Fibroblast of upper back skin (primary cell): ENCODE measurements at places on chromosomes 2 and 18.
A peak's percentile ranks its signal among the peaks of the same experiment; 100 is the strongest.

- DNase-seq, result peak; percentile 5
Measured at GRCh38 chr2:27494944-27495554, at the start of gene FNDC4. TSS of gene FNDC4 (minus strand) at chr2:27495200. CDS start at chr2:27494679, 521 bp downstream.

GRCh38 chr2:32506446-32506845, 121.4 kb upstream of the TTC27 start:
- no peak for DNase-seq

- DNase-seq, result no peak
Measured at GRCh38 chr18:2672872-2673271, 17.3 kb downstream of the SMCHD1 start.

DNA sequence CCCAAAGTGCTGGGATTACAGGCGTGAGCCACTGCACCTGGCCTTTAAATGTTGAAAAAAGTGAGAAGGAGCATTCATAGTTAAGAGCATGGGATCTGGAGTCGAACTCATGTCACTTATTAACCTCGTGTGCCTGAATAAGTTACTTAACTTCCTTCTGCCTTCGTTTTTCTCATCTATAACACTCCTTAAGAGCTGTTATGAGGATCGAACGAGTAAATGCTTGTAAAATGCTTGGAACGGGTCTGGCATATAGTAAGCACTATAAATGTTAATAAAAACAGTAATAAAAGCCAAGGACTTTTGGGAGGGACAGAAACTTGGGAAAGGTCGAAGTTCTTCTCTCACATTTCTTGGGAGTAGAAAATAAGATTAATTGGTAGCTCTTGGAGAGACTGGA, 40.8 kb downstream of the RAB10 start:
- DNase-seq, result no peak

DNA sequence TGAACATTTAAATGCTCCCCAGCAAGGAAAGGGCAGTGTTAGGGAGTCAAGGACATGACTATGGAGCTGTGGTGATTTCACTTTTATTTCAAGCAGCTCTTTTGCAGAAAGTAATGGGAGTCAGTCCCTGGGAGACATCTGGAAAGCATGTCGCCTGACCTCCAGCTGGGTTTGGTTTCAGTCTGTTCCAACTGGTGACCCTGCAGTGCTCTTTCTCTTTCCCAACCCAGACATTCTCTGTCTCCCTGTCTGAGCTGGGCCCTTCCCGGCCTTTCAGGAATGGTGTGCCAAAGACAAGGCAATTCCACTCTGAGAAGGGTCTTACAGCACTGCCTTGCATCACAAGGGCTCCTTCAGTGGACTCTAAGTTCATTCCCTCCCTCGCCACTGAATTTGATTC, 323.2 kb downstream of the OSR1 start:
- peak; percentile 89 for DNase-seq

DNA sequence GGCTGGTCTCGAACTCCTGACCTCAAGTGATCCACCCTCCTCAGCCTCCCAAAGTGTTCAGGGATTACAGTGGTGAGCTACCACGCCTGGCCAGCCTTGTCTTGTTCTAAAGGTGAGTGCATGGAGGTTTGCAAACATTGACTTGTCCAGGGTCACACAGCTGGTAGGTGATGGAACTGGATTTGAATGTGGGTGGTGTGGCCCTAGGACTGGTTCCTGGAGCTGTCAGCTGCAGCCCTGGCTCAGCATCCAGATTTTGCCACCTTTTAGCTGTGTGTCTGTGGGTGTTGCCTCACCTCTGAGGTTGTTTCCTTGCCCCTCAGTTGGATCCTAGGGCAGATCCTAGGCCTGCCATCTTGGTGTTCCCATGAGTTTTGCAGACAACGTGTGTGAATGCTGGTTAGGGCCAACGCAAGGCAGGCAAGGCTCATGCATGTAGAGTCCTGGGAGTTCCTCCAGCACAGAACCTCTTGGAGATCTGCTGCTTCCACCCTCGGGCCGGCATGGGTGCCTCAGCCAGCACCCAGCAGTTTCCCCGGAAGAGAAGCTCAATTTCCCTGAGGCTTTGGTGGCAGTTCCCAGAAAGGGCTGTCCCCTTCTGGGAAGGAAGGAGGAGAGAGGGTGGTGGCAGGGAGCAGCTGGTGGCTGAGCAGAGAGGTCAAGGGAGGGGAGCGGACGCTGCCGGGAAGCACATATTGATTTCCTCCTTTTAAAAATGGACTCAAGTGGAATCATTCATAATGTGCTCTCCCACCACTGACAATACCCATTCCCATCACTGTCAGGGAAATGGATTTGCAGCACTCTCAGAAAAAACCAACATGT, 127.6 kb upstream of the HS6ST1 start:
- DNase-seq, result no peak

DNA sequence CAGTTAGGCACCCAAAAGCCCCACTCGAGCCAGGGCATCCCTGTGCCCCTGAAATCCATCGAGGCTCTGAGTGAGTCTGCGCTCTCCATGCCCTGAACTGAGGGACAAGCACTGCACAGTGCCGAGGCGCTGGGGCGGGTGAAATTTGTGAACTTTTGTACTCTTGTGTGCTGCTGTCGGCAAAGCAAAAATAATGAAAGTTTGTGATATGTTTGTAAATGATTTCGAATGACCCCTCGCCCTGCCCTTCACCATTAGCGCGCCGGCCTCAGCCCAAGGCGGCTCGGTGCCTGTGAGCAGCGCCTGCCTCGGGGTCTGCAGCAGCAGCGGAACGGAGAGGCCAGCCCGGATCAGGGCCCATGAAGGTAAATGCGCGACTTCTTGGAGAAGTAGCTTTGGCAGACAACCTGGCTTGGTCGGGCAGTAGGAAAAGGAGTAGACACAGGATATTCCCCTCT, 1.8 kb upstream of the HOXD4 start:
- DNase-seq, result no peak

DNA sequence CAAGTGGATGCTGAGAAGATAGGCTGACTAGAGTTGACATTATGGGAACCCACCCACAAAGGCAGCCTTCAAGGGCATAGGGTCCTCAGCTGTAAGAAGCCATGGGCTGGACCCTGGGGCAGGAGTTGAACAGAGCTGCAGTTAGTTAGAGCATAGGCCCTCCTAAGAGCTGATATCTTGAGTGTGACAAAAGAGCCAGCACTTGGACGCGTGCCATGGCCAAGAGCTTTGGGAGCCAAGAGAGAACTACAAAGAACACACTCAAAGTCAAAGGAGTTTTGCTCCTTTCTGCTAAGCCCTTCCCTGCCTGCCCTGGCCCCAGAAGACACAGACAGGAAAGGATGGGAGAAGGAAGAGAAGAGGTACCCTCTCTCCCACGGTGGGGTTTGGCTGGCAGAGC, 29.9 kb upstream of the AGAP1 start:
- DNase-seq, result no peak

DNA sequence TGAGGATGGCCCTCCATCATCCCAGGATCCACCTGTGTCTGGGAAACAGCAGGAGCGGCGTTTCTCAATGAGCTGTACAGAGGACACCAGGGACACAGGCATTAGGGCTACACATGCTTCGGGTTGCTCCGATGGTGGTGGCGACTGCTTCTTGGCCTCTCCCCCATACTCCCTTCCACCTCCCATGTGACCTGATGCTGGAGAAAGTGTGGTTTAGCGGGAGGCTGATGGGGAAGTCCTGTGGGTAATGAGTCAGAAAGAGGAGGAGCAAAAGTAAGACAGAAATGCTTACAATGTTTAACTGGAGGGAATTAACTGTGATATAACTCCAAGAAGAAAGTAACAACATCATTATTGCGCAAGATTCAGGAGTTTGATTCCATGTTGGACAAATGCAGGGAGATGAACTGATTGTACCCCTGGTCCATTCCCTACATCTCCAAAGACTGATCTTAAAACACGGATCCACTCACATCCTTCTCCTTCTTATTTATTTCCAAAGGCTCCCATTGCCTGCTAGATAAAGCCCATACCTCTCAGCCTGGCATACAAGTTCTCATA, 186.6 kb downstream of the NRP2 start:
- DNase-seq, result peak; percentile 95

DNA sequence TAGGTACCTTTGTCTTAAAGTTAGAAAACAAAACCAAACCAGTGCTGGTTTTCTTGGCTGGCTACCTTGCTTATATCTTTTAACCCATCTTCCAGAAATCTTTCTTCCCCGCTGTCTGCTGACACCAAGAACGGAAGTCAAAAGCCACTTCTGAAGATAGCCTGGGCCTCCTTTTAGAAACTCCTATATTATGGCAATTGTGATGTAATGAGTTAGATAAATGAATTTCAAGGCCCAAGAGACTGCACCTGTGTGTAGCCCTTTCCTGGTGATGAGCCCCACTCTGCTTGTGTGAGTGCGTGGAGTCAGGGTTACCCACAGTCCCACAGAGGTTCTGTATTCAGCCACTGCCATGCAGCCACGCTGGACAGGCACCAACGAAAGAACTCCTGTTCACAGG, 60.7 kb downstream of the ARMC9 start:
- no peak for DNase-seq

GRCh38 chr2:198073253-198073652, 268.9 kb downstream of the PLCL1 start:
- no peak for DNase-seq

DNA sequence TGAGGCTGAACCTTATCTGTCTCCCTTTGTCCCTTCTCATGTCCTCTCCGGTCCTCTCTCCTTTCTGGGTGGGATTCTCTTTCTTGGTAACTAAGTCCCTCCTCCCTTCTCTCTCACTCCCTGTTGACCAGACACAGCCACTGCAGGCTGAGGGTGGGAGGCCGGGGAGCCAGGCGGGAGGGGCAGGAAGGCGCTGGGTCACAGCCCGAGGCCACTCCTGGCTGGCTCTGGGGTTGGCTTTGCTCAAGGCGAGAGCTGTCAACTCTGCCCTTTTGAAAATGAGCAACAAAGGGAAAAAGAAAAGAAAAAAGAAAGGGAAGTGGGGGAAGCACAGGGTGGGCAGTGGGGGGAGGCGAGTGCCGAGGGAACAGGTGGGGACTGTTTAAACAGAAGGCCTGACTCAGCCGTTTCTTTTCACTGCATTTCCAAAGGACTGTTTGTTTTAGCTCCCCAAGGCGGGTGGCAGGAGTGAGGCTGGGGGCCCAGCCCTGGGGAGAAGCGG, 70.5 kb upstream of the IGFBP5 start:
- DNase-seq, result no peak
